ENCODE measurements at places on chromosomes 1 and 21.

GRCh38 chr1:226886122-226886901, 15.9 kb downstream of the PSEN2 start:
- DNase-seq: no peak

DNA sequence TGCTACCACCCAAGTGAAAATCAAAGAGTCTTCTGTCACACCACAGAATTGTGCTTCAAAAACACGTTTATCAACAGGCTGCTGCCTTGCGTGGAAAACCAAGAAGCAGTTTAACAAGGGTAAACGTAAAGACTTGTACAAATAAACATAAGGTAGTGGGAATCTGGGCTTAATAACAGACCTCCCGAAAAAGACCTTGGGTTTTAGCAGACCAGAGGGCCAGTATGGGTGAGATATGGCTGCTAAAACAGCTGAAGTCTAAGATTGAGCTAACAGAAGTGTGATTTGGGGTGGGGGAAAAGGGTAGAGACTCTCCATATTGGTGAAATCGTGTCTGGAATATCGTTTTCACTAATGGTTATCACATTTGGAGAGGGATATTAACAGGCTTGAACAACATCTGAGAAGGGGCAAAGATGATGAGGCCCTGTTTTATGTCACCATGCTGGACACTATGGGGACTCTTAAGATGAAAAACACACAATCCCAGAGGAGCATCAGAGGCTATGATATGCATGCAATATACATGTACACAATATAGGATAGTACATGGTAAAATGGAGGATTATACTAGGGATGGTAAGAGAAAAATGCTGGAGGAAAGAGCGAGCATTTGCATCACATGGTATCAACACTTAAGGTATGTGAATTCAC, 1.4 kb downstream of the MOV10 start:
- no peak for DNase-seq

- no peak for DNase-seq
Measured at GRCh38 chr1:64440183-64440826, 29.6 kb upstream of the CACHD1 start.

- DNase-seq: no peak
Measured at GRCh38 chr1:184004935-184005334, 32.6 kb downstream of the COLGALT2 start.

- DNase-seq: no peak
Measured at GRCh38 chr1:228225740-228226139, 17.9 kb downstream of the OBSCN start.

- no peak for DNase-seq
Measured at GRCh38 chr1:154788886-154789285, 81.2 kb downstream of the KCNN3 start.

- DNase-seq: no peak
Measured at GRCh38 chr1:219143735-219144134, 29.9 kb upstream of the LYPLAL1 start.

- no peak for DNase-seq
Measured at GRCh38 chr1:207633226-207633625, 11.7 kb upstream of the CR1L start.

DNA sequence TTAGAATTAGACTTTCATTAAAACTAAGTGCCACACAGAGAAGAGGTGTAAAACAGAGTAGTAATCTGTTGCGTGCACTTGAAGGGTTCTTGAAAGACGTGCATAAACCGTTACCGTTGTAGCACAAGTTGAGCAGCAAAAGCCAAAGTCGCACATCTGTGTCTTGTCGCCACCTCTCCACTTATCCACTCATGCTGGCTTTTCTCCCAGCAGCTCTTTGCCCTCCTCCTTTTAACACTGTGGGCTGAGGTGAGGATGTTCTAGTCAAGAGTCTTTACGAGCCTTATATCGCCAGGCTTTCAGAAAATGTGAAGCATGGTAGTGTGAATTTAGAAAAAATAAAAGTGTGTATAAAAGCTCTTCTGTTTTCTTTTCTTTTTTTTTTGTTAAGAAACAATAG, 48.0 kb downstream of the NR5A2 start:
- no peak for DNase-seq

DNA sequence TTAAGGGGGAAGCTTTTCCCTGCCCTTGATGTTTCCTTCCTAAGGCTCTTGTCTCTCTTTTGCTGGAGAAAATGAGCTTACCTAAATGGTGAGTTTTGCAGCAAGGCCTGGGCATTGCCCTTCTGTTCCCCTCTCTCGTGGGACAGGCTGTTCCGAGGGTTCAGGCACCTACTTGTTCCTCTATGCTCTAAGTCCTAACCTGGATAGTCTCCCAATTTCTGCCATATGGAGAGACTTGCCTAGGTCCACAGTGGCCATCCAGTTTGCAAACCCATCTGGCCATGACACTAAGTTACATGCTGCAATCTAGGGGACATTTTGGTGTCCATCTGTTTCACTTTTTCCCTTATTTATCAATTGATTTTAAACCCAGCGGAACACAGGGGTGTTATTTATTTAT, 192.0 kb upstream of the KIAA0040 start:
- no peak for DNase-seq

- no peak for DNase-seq
Measured at GRCh38 chr1:3055051-3055450, 14.0 kb upstream of the PRDM16 start.

DNA sequence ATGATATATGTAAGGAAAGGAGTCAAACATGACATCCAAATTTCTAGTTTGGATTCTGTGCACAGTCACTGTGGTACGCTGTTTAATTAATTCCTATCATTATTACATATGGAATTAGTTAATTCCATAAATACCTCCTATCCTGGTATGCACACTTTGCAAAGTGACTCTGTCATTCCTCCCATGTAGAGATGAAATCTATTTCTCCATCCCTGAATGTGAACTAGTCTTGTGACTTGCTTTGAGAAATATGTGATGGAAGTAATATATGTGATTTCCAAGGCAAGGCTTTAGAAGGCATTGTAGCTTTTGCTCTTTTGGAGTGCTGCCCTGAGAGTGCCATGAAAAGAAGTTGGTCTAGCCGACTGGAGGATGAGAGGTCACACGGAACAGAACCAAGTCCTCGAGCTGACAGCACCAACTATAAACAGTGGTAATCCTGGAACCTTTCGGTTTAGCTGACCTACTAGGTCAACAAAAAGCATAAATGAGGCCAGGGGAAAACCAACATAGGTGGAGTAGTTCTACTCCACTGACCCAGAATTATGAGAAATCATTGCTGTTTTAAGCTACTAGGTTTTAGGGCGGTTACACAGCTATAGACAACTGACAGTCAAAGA, 1.5 kb downstream of the SELENOF start:
- DNase-seq: no peak

- DNase-seq: no peak
Measured at GRCh38 chr1:174963529-174964125, 36.1 kb upstream of the CACYBP start.

DNA sequence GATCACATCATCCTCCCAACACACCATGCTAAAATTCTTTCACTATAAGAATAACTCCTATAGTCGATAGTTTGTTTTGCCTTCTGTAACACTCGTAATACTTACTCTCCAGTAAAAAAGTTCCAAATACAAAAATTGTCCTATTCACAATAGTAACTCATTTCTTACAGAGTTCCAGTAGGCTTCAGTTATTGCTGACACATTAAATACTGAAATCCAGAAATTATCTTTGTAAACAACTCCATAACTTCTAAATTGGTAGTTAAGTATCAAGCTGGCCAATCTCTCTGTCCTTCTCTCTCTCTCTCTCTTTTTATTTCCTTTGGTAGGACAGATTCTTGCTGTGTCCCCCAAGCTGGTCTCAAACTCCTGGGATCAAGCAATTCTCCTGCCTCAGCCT, 49.6 kb upstream of the FOXD3 start:
- no peak for DNase-seq

DNA sequence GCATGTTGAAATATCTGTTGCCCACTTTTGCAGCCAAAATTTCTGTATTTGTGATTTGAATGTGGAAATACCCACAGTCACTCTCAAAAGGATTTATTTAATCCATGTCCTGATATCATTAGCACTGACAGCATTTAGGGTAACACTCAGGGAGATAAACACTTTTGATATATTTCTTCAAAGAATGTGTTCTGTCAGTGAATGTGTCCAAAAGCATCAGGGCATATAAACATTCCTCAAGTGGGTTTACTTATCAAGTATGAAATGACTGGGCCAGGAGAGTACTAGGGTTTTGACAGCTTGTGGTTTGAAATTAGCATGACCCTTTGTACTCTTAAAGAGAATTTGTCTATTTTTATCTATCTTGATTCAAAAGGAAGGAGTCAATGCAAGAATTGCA, 1302.1 kb upstream of the ADGRL2 start:
- DNase-seq: no peak

- DNase-seq: no peak
Measured at GRCh38 chr1:155032886-155033285, 695 bp downstream of the DCST2 start.

- DNase-seq: no peak
Measured at GRCh38 chr1:187264995-187265602, 436.4 kb downstream of the PLA2G4A start.

DNA sequence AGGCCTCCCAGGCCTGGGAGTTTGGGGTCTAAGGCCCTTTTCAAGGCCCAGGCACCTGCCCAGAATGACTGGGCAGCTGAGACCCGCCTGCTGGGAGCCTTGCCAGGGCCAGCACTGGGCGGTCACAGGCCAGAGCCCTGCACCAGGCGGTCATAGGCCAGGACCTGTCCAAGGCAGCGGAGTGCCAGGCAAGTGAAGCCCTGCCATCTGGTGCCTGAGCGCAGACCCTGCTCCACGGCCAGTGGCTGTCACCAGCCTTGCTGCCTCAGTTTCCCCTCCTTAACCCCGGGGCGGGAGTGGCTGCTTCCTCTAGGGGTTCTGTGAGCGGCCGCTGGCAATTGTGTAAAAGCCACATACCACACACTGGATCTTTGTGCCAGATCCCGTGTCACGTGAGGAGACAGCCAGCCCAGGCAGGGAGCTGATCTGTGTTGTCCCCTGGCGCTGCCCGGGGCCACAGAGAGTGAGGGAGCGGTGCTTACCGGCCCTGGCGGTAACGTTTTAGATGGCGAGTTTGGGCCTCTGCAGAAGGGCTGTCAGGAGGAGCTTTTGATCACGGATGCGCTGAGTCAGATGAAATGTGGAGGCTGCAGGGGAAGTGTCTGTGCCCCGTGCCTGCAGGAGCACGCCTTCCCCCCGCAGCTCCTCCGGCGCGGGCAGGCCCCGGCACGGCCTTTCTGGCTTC, 4.6 kb downstream of the COL18A1 start:
- no peak for DNase-seq

- DNase-seq: no peak
Measured at GRCh38 chr1:239800861-239801260, 290.8 kb upstream of the FMN2 start.

DNA sequence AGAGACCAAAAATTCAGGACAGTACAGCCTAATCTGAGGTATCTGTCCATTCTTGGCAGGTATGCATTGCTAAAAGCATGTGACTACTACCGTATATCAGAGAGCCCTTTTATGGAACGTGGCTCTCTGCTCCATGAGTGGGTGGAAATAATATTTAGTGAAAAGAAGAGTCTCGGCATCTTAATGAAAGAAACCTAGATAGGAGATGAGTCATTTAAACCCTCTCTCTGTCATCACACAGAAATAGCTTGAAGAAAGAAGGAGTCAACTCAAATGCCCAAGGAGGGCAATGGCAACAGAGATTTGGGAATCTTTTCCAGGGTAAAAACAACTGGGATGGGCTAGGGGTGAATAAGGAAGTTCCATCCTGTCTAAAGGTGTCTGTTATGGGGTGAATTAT, 528.2 kb downstream of the SMYD3 start:
- no peak for DNase-seq
